ENCODE measurements at places on chromosomes 2 and 18.

DNA sequence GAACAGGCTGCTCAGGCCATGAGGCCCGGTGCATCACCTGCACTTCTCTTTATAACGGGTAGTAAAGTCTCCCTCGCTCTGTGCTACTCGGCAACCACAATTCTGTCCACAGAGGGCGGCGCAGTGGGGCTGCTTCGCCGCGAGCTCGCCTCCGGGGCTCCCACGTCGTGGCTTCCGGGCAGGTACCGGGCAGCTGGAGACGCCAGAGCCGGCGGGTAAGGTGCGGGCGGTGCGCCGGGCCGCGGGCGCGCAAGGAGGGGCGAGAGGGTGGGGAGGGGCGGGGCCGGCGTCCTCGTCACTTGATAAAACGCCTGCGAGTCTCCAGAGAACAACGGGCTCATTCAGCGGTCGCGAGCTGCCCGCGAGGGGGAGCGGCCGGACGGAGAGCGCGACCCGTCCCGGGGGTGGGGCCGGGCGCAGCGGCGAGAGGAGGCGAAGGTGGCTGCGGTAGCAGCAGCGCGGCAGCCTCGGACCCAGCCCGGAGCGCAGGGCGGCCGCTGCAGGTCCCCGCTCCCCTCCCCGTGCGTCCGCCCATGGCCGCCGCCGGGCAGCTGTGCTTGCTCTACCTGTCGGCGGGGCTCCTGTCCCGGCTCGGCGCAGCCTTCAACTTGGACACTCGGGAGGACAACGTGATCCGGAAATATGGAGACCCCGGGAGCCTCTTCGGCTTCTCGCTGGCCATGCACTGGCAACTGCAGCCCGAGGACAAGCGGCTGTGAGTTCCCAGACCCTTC lies at the start of gene ITGA6:
Gene ITGA6 (plus strand): TSS at position 331 of the 734 bp plus-strand sequence.
- peak; percentile 36 for DNase-seq

- DNase-seq = no peak
Observed at GRCh38 chr2:111896024-111896423, 2.4 kb upstream of the MERTK start.

DNA sequence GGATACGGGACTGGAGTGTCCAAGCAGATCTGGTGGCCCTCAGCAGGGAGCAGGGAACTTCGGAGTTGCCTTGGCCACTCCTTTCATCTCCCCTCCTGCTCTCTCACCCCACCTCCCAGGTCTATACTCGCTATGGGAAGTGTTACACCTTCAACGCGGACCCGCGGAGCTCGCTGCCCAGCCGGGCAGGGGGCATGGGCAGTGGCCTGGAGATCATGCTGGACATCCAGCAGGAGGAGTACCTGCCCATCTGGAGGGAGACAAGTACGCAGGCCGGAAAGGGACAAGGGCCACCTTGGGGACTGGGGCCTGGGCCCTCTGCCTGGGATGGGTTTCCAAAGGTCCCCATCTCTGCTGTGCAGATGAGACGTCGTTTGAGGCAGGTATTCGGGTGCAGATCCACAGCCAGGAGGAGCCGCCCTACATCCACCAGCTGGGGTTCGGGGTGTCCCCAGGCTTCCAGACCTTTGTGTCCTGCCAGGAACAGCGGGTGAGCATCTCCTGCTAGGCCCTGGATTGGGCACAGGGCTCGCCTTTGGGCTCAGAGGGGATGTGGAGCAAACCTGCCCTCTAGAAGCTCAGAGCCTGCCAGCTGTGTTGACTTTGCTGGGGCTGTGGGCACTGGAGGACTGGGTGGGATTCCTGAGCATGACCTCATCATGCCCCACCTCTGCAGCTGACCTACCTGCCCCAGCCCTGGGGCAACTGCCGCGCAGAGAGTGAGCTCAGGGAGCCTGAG lies 11.8 kb downstream of the CHPF start:
- no peak for DNase-seq

DNA sequence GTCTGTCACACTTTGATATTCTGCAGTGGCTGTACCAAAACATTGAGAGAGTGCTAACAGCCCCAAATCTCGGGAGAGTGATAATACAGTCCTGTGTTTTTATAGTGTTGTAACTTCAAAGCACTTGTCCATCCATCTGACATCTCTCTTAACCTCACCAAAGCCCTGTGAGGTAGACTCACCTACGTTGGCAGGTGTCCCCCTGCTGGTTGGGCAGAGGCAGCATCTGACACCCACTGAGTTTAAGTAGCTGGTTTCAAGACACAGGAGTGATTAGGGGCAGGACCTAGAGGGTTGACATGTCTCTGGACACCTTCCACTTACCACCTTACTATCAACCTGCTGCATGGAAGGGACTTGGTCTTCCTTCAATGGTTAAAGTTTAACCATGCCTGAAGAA lies 22.9 kb downstream of the COLEC12 start:
- no peak for DNase-seq

- DNase-seq = no peak
Observed at GRCh38 chr2:26807788-26808460, 22.1 kb downstream of the CENPA start.

DNA sequence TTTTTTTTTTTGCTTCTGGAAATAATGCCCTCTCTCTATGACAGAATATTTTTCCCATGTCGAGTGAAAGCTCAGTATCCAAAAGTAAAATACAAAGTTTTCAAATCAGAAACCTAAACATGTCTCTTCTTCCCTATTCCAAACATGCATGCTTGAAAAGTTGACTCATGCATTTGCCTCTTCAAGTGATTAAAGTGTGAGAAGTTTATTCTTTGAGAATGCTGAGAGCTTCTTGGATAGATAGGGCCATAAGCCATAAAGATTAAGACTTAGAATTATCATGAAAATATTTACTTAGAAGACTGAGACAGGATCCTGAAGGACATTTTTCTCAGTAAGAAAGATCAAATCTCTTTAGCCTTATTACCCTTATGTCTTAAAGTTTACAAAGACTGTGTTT lies 98.6 kb upstream of the EPB41L5 start:
- no peak for DNase-seq

DNA sequence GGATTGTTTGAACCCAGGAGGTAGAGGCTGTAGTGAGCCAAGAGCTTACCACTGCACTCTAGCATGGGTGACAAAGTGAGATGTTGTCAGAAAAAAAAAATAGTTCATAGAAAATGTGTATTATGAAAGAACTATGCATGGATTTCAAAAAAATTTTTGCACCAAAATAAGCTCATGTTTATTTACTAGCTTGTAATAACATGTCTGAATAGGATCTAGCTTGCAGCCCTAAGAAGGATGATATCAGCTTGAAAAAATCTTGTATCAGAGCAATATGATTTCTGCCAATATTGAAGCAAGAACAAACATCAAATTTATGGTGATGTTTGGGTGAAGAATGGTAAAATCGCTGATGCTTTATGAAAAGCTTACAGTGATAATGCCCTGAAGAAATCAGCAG lies 97.0 kb upstream of the RFX8 start:
- DNase-seq = no peak

GRCh38 chr2:54000524-54000923 lies 29.7 kb upstream of the PSME4 start:
- no peak for DNase-seq

DNA sequence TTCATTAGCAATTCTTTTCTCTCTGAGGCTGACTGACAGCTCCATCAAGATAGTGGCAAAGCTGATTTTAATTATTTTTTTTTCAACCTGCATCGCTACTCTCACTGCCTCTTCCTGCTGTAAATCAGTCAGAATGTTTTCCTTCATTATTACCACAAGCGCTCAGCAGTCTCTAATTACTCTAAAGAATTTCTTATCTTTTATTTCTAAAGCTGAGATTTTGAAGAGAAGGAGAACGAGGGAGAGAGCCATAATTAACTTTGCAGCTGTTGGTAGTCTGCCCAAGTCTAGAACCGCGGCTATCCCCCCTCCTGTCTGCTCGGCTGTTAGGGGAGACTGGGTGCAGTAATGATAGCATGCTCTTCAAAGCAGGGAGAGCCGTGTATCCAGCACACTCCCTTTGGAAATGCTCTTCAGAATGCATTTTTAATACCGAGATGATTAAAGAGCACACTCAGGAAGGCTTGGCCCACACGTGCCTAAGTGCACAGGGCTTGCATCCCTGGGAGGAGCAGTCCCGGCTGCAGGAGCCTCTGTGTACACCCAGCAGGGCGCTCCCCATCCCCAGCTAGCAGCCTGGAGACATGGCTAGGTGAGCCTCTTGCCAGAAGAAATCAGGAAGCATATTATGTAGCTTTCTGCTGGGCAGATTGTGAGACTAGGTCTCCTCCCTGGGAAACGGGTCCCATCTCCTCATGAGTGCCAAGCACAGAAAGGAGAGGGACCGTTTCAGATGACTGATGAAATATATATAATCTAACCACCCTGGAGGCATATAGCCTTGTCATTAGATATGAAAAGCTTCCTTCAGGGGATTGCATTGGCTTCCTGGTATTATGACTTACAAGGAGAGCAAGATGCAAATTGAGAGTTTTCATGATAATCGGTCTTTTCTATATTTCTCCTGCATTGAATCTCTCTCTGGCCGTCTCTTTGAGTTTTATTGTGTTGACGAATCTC lies 555.2 kb downstream of the CMPK2 start:
- no peak for DNase-seq

DNA sequence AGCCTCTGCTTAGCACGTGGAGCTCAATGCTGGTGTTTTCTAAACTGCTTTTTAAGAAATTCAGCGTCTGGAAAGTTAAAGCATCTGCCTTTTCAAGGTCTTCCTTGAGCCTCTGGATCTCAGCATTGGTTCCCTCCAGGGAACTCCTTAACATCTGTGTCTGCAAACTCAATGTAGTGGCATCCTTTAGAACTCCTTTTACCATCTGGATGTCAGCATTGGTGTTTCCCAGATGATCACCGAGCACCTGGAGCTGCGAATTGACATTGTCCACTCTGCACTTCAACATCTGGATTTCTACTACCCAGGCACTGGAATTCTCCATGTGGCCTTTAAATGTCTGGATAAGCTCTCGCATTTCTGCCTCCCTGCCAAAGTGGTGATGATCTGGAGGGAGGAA lies 3.7 kb downstream of the CLEC4F start:
- no peak for DNase-seq

DNA sequence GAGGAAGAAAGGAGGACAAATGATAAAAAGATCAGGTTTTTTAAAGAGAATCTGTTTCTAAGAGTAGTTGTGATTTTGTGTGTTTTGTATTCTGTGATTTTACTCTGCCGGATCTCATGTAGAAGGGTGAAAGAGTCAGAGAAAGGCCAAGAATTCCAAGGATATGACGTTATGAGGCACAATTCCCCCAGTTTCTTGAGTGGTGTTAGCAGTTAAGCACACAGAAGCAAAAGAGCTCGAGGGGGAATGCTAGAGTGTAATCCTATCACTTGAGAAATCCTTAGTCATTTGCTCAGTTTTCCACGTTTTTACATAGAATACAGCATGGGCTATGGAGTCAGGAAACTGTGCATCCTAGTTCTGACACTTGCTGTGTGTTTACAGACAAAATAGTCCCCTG lies 34.8 kb downstream of the METTL4 start:
- no peak for DNase-seq

DNA sequence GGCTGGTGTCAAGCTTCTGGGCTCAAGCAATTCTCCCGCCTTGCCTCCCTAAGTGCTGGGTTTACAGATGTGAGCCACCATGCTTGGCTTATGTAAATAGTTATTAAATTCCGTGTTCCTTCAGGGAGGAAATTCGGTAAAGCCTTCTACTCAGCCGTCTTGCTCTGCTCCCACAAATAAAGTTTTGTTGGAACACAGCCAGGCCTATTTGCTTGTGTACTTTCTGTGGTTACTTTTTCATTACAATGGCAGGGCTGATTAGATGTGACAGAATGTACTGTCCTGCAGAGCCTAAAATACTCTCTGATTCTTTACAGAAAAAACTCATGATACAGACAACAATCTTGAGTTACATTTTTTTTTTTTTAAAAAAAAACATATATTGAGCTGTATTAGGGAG lies 68.8 kb upstream of the TACR1 start:
- DNase-seq = no peak

- DNase-seq = no peak
Observed at GRCh38 chr2:100064165-100064564, 78.2 kb downstream of the AFF3 start.

DNA sequence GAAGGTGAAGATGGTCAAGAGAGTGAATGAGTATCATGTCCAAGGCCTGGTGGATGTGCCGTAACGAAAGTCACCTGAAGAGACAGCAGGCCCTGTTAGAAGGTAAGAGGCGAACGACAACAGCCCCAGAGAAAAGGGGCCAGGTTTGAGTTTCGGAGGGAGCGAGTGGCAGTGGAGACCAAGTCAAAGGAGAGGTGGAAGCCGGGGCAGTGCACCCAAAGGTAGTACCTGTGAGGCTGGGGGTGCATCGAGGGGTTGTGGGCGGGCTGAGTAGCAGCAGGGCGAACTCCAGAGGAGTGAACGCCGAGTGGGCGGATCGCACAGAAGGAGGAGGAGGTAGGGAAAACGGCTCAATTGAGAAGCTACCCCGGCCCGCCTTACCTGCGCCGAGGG lies 358 bp downstream of the USP37 start:
- no peak for DNase-seq

DNA sequence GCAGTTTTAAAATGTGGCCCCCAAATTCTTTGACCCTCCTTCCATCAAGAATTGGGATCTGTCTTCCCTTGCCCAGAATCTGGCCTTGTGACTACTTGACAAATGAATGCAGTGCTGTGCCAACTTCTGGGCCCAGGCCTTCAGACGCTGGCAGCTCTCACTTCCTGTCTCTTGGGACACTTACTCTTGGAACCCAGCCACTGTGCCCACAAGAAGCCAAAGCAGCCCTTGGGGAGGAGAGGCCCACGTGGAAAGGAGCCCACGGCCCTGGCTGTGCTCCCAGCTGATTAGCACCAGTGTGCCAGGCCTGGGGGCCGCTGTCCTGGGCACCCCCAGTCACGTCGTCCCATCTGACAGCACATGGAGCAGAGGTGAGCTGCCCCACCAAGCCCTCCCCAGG lies 56.6 kb downstream of the RPL37A start:
- DNase-seq = no peak

DNA sequence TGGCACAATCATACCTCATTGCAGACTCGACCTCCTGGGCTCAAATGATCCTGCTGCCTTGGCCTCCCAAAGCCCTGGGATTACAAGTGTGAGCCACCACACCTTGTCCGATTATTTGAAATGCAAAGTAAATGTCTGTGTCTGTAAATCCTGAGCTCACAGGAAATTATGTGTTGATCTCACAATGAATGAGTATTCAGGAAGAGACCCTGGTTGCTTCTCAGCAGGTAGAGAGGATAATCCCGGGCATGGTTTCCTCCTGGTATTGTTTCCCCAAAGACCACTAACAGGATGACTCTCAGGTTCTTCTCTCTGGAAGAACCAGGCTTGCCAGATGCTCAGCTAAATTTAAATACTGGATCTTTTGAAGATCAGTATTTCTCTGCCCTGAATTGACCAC lies 147.6 kb downstream of the LDLRAD4 start:
- DNase-seq = no peak

GRCh38 chr18:64331419-64331818 lies 182.5 kb upstream of the LINC00305 start:
- DNase-seq = no peak

- DNase-seq = peak; percentile 5
Observed at GRCh38 chr2:169768262-169768995, 30.2 kb upstream of the SSB start.

- DNase-seq = no peak
Observed at GRCh38 chr2:38066421-38067115, 9.4 kb downstream of the CYP1B1 start.

All from stimulated activated CD4-positive, alpha-beta T cell treated with anti-CD3 and anti-CD28 coated beads, TNF-alpha, amount 100 ng/mL, for 1 hour (primary cell).